Nephron progenitor cell (in vitro differentiated cells): ENCODE measurements at places on chromosomes 11 and 22.

DNA sequence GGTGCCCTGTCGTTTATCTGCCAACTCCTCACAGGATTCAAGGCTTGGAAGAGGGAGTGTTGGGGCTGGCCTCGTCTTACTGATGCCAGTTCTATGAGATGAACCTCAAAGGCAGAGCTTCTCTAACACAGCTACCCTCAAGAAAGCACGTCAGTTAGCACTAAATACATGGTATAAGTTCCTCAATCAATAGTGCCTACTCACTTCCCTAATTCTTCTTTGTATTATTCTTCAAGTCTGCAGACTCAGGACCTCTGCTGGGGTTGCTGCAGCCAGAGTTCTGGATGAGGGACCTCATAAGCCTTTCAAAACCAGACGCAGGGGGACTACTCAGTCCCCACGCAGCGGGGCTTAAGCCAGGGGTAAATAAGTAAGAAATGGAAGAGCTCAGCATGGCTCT lies 118.3 kb downstream of the VPREB1 start:
- no peak for DNase-seq

GRCh38 chr11:20397281-20397680 lies 9.8 kb downstream of the PRMT3 start:
- peak; percentile 22 for DNase-seq

DNA sequence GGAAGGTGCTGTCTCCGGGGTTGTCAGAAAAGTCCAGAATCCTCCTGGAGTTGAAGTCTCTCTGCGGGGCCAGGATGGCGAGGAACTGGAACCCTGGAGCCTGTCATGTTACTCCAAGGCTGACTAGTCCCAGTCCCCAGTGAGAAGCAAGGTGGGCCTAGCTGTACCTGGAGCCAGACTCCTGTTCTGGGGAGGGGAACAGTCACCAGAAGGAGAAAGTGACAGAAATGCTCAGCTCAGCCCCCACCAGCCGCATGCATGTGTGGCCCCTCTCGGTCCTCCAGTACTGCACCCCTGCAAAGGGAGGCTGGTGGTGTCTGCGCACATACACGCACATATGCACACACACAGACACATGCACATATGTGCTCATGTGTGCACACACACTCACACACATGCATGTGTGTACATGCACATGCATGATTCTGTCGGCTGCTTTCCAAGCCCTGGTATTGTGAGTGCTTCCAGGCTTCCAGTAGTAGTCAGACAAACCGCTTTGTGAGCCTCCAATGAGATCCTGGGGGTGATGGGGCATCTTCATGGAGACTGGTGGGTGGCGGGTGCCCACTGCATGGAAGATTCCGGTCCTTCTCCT lies 54.3 kb downstream of the RTL6 start:
- no peak for DNase-seq

GRCh38 chr11:116179401-116179800 lies 593.4 kb downstream of the BUD13 start:
- DNase-seq = no peak

GRCh38 chr22:19822301-19823117 lies 32.2 kb downstream of the GNB1L start:
- DNase-seq = no peak

DNA sequence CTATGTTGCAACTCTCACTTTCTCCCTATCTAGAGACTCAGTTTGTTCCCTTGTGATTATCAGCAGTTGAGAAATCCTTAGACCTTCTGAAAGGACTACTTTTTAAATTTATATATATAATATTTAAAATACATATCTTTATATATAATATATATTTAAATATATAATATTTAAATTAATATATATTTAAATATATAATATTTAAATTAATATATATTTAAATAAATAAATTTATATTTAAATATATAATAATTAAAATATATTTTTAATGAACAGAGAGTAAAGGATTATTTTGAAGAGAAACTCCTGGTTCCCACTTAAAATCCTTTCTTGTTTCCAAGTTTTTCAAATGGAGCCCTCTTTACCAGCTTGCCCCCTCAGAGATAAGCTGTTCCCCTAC lies 83.7 kb upstream of the TRIM77 start:
- DNase-seq = no peak

GRCh38 chr11:118364956-118365615 lies 5.7 kb downstream of the UBE4A start:
- DNase-seq = no peak

GRCh38 chr11:57605028-57605420 lies 7.5 kb downstream of the SERPING1 start:
- DNase-seq = no peak

DNA sequence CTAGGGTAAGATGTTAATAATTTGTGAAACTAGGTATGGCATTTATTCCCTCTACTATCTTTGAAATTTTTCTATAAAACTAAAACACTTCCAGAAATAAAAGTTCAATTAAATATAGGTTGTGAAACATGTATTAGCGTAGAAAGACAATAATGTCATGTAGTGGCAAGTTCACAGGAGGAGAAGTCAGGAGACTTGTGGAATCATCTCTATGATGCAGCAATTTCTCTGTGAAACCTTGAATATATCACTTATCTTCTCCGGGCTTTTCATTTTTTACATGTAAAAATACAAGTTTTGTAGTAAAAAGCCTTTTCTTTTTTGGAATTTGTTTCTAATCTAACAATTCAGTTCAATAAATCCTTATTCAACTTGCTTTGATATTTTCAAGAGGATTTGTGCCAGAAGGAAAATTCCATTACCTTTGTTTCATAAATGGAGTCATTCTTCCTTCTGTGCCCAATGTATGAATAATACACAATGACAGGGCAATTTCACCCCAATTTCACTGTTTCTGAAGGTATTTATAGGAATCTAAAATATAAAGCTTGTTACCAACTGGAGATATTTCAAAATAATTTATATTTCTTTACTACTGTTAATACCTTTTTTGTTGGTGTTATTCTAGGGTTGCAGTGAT lies 758.3 kb downstream of the FAM181B start:
- DNase-seq = no peak

GRCh38 chr11:112016088-112016764 lies 9.0 kb upstream of the DLAT start:
- no peak for DNase-seq

- no peak for DNase-seq
These were observed 102.6 kb downstream of the SPON1 start for GRCh38 chr11:14065141-14065540.

- DNase-seq = no peak
These were observed 358.2 kb downstream of the DDX10 start for GRCh38 chr11:109023036-109023435.

GRCh38 chr22:47259990-47260389 lies 497.5 kb downstream of the TBC1D22A start:
- no peak for DNase-seq

DNA sequence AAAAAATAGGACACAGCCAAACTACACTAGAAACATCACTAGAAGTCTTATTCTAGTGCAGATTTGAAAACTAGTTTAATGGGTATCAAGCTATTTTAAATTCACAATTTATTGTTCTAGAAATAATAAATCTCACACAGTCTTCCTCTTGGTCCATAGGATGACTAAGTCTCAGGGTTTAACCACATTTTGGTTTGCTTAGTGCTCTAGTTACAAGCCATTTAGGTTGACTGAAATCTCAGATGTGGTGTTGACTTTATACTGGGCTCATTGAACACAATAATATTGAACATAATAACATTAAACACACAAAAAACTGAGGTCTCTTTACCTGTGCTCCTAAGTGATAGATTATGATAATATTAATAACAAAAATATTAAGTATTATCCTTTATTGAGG lies 760.3 kb upstream of the CCDC179 start:
- no peak for DNase-seq

DNA sequence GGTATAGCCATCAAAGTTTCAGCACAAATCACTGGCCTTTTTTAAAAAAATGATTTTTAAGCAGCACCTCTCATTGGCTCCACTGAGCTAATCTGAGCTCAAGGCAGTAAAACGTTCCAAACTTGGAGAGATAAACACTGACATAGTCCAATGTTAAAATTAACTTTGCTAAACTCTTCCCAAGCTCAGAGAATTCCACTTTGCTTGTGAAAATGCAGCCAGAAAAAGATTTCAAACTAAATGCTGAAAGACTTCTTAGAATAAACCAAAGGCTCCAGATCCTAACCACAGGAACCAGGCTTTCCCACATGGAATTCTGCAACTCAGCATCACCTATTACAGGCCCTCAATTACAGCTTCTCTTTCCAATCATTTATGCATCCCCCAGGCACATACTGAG lies 84.7 kb upstream of the GDPD4 start:
- DNase-seq = no peak

DNA sequence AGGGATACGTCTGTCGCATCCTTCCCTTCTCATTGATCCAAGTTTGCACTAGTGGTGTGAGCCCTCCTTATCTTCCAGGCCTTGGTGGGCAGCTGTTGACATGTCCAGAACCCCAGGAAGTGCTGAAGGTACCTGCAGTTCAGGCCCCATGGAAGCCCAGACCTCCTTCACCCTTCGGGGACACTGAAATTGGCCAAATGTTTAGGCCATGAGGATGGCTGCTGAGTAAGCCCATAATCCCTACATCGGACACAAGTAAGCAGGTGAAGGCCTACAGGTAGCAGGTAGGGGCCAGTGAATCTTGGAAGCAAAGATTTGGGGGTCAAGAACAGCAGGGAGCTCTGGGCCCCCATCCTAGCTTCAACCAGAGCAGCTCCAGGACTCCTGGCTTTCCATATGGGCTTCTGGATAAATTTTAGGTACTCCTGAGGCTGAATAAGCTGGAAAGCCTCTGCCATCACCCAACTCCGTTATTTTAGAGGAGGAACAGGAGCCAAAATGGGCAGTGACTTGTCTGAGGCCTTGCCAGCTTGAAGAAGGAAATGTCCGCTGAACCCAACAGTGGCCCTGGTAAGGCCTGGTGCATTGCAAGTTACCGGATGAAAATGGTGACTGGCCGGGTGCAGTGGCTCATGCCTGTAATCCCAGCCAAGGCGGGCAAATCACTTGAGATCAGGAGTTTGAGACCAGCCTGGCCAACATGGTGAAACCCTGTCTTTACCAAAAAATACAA lies 45.2 kb downstream of the MORC2 start:
- no peak for DNase-seq

DNA sequence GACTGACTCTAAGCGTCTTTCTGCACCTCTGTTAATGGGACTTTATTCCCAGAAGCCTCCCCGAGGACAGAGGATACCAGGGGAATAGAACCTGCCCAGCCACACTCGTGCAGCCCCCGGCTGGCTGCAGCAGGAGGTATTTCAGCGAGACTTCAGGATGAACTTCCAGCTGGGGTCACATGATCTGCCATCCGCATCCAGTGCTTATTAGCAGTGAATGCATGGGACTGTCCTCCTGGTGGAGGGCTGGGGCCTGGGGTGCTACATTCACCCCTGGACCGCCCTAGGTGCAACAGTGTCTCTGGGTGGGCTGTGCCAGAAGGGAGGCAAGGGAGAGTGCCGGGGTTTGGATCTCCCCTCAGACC lies 1.6 kb downstream of the DUSP8 start:
- no peak for DNase-seq

DNA sequence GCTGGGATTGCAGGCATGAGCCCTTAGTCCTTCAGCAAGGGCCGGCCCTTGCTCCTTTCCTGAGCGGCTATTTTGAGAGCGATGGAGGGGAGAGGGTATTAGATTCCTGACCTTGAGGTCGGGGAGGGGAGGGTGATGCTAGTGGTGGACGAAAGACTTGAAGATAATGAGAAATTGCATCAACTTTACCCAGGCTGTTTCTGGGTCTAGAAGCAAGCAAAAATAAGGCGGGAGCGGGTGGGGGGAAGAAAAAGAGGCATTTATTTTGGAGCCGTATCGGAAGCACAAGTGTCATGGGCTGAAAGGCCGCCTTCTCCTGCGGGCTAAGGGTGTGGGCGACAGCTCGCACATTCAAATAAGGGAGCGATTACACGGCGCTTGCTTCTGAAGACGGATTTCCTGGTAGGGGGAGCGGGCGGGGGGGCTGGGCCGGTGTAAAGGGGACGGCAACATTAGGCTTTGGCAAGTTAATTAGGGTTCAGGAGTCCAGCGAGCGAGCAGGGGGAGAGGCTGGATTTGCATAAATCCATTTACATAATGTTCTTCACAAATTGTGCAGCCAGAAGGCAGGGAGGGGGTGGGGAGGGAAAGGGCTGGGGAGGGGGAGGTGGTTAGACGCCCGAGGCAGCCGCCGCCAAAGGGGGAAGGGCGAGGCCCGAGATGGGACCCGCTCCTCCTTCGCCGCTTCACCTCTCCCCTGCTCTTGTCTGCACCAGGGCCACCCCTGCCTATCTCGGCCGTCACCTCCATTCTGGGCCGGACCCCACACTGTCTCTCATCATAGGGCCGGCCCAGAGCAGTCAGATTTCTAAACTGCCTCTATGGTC lies 245.9 kb downstream of the MIAT start:
- DNase-seq = peak; percentile 62

DNA sequence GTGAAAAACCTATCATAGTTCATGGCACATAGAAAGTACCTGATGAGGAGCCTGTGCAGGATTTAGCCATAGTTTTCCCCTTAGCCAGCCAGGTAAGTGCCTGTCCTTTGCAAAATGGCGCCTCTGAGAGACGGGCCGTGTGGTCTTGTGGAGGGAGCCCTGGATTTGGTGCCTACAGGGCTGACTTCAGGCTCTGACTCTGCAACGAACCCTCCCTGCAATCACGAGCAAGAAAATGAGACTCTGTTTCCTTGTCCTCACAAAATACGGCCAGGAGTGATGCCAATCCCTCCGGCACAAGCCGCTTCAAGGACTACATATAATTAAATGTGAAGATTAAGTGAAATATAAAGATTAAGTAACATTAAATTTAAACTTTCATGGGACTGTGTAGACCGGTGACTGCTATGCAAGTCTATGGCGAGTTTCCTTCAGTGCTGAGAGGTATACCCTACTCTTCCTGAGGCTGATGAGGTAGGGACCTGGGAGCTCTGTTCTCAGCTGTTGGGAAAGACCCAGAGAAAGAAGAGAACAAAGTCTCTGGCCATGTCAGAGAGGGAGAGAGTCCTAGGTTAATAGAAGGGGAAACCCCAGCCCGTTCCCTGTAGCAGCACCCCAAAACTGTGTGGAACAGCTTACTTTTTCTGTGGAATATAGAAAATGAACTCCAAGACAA lies 6.1 kb upstream of the CXCR5 start:
- no peak for DNase-seq

DNA sequence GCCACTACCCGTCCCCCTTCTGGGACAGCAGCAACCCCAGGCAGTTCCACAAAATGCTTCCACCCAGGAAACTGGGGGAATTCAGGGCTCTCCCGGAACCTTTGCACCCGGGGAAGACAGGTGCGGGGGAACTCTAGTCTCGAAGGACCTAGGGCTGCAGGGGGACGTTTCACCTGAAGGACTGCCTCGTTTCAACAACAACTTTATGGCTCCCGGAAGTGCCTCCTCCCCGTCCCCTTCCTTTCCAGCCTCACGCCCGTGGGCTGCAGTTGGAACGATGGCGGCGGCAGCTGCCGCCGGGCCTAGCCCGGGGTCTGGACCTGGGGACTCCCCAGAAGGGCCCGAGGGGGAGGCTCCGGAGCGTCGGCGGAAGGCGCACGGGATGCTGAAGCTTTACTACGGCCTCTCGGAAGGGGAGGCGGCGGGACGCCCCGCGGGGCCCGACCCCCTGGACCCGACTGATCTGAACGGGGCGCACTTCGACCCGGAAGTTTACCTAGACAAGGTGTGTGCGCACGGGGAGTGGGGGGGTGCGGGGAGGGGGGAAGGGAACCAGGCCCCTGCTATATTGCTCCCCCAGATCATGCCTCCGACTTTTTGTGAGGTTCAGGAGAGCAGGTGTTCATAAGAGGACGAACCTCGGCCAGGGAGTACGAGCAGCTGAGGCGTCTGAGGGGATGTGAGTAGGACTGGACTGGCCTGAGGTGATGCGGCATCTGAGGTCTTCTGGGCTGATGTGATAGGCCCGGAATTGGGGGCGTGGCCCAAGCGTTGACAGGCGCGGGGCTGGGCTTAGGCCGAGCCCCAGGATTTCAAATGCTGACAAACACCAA lies at the start of gene VPS51:
Gene VPS51, plus strand, starts transcription at position 241 of the 833 bp plus-strand sequence. Its CDS starts 37 bp downstream, at position 278.
- DNase-seq = peak; percentile 85
